ENCODE measurements at places on chromosomes 6 and 20. TPM values are rescaled to one million over a fixed set of nuclear protein-coding genes. Genes with fewer than 3 reads are reported as not detected.

Gene TNFRSF21
- 5.7 TPM for total RNA-seq

Gene LY6G5B
- 18.4 TPM for total RNA-seq

Gene C6orf15
- not detected for total RNA-seq

Gene COL21A1
- total RNA-seq = 0.18 TPM

Gene PAX1
- not detected for total RNA-seq

Gene SESN1
- total RNA-seq = 7.4 TPM

Gene DIDO1
- 38.2 TPM for total RNA-seq

Gene MACROD2
- total RNA-seq = not detected

Gene BPIFB4
- total RNA-seq = not detected

Gene PRSS35
- not detected for total RNA-seq

Gene SLC44A4
- 18.6 TPM for total RNA-seq

Gene MROH8
- total RNA-seq = 0.78 TPM

Gene DXO
- 27.6 TPM for total RNA-seq

Gene FRK
- 0.22 TPM for total RNA-seq

Gene PNLDC1
- not detected for total RNA-seq

Gene TRIM10
- 0.58 TPM for total RNA-seq

Gene BMP6
- total RNA-seq = 0.07 TPM

Gene PTCRA
- not detected for total RNA-seq

Gene BTNL2
- total RNA-seq = not detected

Gene SLC52A3
- total RNA-seq = 0.69 TPM

Gene NOX3
- not detected for total RNA-seq

Gene GNMT
- 0.18 TPM for total RNA-seq

Gene FOXO3
- 14.6 TPM for total RNA-seq

Gene SLC22A23
- 7.3 TPM for total RNA-seq

Gene LINC00237
- total RNA-seq = not detected

Gene C6orf132
- 0.22 TPM for total RNA-seq

Gene RIPOR3
- total RNA-seq = 46.1 TPM

Gene SLC26A8
- not detected for total RNA-seq

Gene ADGB
- total RNA-seq = not detected

Gene GFOD1
- 10.3 TPM for total RNA-seq

Gene LAMA4
- total RNA-seq = 1.1 TPM
